ENCODE measurements at places on chromosomes 3 and 15.

DNA sequence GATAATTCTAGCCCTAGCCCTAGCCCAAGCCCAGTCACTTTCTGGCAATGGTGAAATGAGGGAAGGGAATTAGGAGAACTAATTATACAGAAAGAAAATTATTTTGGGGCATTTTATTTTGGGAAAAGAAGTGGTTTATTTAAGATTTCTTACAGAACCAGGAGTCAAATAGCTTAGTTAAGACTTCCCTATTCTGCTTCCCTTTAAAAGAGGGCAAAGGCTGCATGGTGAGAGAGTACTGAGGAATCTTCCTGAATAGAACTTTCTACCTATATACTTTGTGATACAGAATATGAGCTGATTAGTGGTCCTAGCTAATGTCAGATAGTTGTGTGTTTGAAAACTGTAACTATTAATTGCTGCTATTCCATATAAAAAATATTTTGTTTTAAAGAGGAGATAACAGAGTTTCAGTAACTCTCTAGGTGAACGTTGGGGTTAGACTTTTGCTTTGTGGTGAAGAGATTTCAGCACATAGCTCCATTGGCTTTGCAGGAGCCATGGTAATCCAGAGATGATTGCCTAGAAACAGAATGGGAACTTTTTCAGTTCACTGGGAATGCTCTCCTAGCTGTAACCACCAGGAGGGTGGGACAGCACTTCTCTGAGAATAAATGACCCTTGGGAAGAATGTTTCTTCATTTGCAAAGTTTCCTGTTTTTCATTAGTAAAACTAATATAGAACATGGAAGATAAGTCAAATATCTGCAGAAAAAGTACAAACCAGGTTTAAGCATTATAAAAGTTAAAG, 5.3 kb upstream of the GCSAM start:
- H3K27ac ChIP-seq = no peak overlapping the region
- no peak overlapping the region for H3K4me3 ChIP-seq
- peaks cover 3% of the 10 kb centered on the region for H3K4me1 ChIP-seq

GRCh38 chr15:93497291-93497690, 408.3 kb upstream of the RGMA start:
- no peaks in the 10 kb centered on the region for H3K4me1 ChIP-seq
- no peaks in the 10 kb centered on the region for H3K27me3 ChIP-seq
- no peak overlapping the region for H3K27ac ChIP-seq
- no peak overlapping the region for H3K4me3 ChIP-seq
- no peak for DNase-seq

GRCh38 chr3:179991104-179991503, 45.6 kb downstream of the PEX5L start:
- no peak overlapping the region for H3K27ac ChIP-seq
- H3K27me3 ChIP-seq = no peaks in the 10 kb centered on the region
- H3K4me1 ChIP-seq = no peaks in the 10 kb centered on the region
- no peak for DNase-seq

- DNase-seq = no peak
- no peaks in the 10 kb centered on the region for H3K36me3 ChIP-seq
- H3K4me3 ChIP-seq = no peak overlapping the region
- no peaks in the 10 kb centered on the region for H3K27me3 ChIP-seq
- H3K4me1 ChIP-seq = no peaks in the 10 kb centered on the region
- H3K27ac ChIP-seq = no peak overlapping the region
Measured at GRCh38 chr3:162641907-162642306, 1145.3 kb downstream of the OTOL1 start.
